ENCODE measurements at places on chromosomes 4 and X.

DNA sequence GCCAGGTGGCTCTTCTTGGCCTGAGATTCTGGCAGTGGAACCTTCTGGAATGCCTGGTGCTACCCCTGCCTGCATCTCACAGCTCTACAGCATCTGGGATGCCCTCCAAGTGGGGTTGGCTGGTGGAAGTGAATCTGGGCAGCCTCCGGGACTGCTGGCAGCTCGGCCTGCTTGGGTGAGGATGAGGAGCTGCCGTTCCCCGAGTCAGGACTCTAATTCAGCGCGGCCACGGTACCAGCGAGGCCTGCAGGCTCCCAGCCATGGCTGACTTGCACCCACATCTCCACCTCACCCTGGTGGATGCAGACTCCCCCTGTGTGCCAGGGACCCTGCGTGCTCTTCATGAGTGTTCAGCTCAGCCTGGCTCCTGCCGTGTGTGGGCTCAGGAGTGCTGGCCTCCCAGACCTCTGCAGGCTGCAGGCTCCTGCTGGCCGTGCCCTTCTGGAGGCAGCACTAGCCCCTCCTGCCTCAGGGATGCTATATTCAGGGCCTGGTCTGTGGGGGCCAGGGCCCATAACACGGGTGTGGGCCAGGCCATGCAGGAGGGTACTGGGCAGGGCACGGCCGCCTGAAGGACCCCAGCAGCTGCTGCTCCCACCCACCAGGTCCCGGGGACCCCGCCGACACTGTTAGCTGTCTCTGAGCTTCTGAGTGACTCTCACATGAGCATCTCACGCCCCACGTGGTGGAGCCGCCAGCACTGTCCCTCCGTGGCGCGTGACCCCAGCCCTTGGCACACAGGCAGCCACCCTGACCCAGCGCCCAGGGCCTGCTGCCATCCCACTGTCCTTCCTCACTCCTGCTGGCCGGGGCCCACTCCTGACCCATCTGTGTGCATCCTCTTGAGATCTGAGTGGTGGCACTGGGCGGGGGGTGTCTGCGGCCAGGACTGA lies 10.6 kb downstream of the UVSSA start:
- no peak for DNase-seq

GRCh38 chr4:28548594-28548993 lies 1688.0 kb downstream of the STIM2 start:
- DNase-seq = no peak

DNA sequence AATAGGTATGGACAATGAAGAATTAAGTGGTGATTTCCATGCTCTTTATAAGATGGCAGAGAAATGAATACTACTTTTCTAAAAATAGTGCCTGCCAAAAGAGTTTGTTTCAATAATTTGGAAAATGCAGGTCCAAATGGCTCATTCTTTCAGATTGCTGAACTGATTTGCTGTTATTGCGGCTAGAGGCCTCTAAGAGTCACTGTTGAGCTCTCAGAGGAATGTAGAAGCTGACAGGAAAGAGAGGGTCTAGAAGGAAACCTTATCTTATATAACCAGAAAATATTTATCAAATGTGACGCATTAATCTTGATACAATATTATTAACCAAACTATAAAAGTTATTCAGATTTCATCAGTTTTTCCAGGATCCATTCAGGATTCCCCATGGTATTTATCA lies 65.7 kb upstream of the PAGE1 start:
- peak; percentile 24 for DNase-seq

DNA sequence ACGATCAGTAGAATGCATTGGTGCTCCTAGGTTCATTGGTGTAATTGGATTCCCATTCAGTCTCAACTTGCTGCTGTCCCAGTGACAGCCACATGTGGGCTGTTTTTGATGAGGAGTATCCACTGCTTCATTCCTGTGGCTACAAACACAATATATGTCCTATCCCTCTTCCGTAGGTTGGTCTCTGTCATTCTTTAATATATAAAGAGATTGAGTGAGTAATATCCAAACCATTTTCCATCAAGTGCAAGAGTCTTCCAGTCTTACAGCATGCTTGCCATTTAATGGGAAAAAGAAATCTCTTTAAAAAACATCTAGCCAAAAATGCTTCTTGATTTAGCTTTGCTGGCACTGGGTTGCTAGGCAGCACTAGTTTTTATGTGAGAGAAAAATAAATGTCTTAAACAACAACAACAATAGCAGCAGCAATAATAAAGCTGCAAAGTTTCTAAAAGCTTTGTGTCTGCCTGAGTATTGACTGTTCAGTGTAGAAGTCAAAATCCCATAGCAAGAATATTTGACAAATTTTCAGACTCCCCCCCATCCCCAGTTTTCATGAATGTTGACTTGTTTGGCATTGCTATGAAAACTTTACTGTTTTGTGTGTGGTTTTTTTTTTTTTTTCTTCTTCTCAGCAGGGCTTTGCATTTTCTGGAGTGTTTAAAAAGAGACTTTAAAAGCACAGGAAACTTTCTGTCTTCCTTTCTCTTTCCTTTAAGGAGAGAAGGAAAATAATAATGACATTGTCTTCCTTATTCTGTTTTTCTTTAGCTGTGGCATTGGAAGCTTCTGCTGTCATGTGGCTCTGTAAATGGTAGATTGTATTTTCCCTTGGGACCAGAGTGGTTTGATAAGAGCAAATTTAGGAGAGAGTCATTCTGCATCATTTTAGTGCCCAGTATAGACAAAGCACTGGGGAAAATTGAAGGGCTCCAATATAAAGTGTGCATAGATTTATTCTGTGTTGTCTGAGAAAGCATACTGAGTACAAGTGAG lies 244.3 kb downstream of the ARHGAP10 start:
- DNase-seq = no peak

DNA sequence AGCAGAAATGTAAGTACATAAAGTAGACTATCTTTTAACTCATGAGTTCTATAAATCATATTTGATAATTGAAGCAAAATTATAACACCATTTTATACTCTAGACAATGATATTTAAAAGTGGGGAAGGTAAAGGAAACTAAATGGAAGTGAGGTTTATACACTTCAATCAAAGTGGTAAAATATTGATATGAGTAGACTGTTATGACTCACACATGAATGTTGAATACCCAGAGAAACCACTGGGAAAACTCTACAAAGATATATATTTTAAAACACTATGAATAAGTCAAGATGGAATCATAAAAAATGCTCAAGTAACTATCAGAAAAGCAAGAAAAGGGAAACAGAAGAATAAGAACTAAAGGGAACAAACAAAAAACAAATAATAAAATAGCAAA lies 8.4 kb downstream of the VSIG1 start:
- DNase-seq = no peak

DNA sequence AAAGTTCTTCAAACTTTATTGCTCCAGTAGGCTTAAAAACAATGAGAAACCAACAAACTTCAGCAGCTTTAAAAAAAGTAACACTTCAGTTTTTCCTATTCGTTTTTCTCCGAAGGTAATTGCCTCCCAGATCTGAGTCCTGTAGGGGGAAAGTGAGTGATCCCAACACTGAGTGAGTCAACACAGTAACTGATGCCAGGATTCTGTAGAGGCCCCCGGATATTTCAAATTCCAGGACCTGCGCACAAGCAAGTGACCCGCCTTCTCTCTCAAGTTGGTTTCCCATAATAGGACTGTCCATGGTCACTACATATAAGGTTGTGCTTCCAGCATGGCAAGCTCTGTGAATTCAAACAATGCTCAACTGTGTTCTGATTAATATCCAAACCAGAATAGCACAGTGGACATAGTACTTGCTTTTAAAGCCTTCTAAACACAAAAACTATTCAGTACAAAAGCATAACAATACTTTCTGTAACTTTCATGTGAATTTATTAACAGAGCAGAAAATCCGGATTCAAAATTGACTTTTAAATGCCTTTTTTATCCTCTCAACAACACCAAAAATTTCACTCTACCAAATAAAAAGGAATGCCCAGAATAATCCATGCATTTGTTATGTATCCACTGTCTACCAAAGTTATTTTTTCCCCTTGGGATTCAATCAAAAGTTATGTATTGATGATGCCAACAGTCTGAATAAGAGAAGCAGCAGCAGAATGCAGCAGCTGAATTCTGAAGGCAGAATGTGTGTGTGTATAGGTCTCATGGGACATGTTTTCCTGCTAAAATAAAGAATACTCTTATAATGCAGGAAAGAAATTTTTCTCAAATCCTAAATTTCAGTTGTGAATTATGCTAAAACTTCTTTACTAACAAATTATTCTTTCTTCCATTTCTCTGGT lies at the start of gene DMD:
DMD (minus strand) TSS at position 194 of the 905 bp plus-strand sequence. CDS start 237 bp downstream, outside the sequence.
- peak; percentile 41 for DNase-seq

DNA sequence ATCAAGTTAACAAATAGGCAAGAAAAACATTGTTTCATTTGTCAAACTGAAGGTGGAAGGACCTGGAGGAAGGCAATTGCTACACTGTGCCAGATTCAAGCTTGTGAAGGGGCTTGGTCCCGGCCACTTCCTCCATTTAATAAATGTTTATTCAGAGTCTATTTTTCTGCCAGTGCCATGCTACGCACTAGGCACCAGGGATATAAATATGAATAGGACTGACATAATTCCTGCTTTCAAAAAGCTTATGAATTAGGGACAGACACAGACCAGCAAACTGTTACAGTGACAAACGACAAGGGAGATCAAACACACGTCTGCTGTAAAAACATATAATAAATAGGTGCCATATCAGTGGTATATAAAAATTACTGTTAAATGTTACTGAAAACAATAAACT lies 571 bp downstream of the TLR6 start:
- no peak for DNase-seq

DNA sequence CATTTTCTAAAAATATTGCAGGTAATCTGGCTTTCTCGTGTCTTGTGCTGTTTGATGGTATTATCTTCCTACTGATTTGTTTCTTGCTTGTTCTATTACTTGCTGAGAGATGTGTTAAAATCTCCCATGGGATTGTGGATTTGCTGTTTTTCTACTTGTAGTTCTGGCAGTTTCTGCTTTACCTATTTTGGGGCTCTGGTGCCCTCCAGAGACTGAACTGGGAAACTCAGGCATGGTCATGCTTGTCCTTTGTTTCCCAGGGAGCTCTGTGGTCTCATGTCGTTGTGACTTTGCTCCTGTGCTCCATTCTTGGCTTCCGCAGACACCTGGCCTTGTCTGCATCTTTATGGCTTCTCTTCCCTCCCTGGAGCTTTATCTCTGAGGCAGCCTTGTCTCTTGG lies 39.5 kb downstream of the NSD2 start:
- peak; percentile 71 for DNase-seq

DNA sequence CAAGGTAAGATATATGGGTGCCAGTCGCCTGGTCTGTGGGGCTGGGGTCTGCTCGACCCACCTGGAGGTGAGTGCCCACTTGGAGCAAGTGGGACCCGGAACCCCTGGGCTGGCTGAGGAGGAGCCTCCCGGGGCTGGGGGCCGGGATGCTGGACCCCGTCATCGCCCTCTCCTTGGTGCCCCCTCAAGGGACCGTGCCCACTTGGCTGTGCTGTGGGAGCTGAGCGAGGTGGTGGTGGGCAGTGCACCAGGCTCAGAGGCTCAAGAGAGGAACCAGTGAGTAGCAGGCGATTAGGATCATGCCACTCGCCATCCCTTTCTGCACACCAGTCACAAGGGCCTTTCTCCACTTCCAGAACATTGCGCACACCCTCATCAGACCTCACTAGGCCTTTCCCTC lies 203.8 kb upstream of the PSAPL1 start:
- no peak for DNase-seq

DNA sequence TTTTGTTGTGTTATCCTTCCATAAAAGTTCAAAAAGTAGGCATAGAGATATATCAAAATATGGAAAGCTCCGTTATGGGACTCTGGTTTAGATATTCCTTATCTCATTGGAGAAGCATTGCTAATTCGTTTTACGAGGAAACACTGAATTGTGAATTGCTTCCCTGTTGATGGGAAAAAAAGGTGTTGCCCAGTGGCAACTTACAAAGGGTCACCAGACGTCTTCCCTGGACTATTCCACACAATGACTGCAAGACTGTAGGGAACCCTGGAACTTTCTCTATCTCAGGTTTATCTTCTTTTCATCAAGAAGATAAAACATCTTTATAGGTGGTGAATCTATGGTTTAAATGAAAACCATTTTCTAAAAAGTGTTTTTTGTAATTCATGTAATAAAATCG lies 137.7 kb downstream of the MID1 start:
- DNase-seq = no peak

- DNase-seq = no peak
Observed at GRCh38 chrX:12843061-12843667, 23.7 kb upstream of the TLR7 start.
